ENCODE measurements at places on chromosomes 4 and X. TPM values are rescaled to one million over a fixed set of nuclear protein-coding genes. Genes with fewer than 3 reads are reported as not detected.

- no peak for DNase-seq
Observed at GRCh38 chr4:114654592-114654991, 56.0 kb downstream of the UGT8 start.

GRCh38 chr4:71882113-71882841 is 98.4 kb upstream of the GC start:
- no peak for DNase-seq

DNA sequence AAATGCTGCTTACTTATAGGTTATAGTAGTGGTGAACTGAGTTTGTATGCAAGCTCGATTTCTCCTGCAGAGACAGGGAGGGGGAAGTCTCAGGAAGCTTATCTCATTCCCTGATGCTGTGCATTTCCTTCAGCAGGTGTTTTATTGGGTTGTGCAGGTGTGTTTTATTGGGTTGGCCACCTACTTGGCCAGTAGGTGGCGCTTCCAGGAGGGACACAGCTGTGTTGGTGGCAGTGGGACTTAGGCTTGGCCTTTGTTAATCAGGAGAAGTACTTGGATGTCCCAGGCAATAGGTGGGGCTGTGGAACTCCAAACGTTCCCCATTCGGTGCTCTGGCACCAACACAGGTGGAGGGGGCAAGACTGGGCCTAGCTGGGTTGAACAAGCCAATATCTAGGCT is 196.0 kb upstream of the DCAF8L1 start:
- no peak for DNase-seq

DNA sequence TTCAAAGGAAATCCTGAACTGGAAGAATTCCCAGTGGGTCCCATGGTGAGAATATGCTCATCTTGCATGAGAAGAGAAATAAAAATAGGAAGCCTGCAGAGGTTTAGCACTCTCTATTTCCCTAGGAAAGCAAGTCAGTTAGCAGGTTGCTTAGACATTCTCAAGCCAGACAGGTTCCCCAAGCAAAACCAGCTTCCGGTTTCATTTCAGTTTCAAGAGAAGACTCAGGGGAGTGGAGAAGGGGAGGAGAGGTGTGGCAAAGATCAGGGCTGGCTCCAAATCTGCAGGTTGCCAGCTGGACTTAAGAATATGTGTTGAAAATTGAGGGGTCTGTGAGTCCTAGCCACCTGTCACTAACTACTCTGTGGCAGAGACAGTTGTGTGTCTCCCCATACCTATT is 107.5 kb downstream of the CLNK start:
- no peak for DNase-seq

DNA sequence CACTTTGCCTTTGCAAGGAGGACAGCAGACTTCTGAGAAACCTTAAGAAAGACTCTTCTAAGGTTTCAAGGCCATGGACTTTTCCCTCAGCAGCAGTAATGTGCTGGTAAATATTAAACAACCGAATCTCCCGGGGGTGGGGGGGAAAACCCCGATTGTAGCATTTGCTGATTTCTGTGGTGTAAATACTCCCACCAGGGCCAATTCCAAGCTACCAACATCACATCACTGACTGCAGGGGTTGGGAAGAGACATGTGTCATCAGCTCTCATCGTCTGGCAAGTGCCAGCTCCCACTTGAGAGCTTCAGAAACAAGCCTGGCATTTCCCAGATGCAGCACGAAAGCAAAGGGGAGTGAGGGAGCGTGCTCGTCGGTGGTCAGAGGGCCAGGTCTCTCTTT is 101.2 kb downstream of the BCOR start:
- no peak for DNase-seq

DNA sequence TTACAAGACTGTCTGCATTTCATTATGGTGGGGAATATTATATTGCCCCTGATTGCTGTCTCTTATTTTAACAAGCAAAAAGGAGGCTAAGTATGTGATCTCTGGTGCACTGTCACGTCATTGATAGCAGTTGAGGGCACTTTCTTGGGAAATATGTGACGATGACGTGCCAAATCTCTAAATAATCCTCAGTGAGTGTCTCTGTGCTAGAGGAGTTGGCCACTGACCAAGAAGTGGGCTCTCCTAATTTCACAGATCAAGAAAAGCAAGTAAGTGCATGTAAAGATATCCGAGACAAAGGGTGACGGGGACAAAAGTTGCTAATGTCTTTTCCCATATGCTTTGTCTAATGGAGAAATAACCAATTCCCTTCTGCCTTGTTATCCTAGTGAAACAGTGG is 487.4 kb upstream of the TENM3 start:
- no peak for DNase-seq

DNA sequence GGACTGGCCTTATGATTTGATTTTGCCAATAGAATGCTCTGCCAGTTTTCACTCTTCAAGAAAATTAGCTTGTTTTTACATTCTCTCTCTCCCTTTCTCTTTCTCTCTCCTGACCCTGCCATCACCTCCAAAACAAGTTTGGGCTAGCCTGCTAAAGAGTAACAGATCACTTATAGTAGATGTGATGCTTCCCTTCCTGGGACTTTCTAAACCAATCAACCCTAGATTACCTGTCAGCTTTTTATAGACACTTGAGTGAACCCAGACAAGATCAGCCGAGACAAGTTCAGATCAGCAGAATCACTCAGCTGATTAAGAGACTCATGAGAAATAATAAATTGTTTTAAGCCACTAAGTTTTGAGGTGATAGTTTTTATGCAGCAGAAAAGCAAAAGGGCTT is 521.2 kb downstream of the ANKRD50 start:
- DNase-seq: no peak

DNA sequence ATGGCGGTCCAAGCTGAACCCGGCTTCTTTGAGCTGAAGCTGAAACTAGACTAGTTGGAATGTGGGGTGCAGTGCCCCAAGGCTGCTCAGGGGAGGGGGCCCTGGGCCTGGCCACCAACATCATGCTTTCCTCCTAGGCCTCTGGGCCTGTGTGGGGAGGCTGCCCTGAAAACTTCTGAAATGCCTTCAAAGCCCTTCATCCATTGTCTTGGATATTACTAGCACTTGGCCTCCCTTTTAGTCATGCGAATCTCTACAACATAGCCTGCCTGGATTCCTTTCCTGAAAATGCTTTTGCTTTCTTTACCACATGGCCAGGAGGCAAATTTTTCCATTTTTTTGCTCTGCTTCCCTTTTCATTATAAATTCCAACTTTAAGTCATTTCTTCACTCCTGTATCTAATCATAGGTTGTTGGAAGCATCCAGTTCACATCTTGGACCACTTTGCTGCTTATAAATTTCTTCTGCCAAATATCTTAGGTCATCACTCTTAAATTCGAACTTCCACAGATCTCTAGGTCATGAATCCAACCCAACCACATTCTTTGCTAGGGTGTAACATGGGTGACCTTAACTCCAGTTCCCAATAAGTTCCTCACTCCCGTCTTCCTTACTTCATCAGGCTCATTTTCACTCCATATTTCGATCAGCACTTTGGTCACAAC is 103.4 kb downstream of the DDIT4L start:
- peak; percentile 54 for DNase-seq

DNA sequence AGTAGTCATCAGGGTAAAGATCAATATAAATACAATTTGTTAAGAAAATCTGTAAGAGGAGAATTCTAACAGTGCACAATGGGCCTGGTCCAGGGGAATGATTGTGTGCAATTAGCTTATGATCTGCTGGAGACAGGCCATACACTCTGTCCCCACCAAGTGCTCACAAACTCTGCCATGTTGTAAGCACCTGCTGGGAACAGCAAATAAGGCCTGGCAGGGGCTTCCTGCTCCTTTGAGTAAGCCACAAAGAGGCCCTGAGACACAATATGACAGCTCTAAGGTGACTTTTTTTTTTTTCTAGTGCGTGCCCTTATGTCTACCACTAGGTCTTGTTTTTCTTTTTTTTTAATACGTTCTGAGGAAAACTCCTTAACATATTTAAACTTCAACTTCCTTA is 866.3 kb upstream of the PCDH7 start:
- DNase-seq: no peak

GRCh38 chr4:172356016-172356415 is 542.8 kb downstream of the GALNTL6 start:
- no peak for DNase-seq

Gene OGT
- 119 TPM for total RNA-seq

GRCh38 chr4:166091912-166092510 is 219.0 kb downstream of the TLL1 start:
- peak; percentile 66 for DNase-seq

Gene GASK1B
- total RNA-seq: 6.2 TPM

GRCh38 chrX:54415534-54416350 is 24.5 kb upstream of the TSR2 start:
- DNase-seq: no peak

GRCh38 chrX:10833299-10834169 is 213.1 kb upstream of the MID1 start:
- peak; percentile 61 for DNase-seq
